ENCODE measurements at places on chromosomes 5 and 9. TPM values are rescaled to one million over a fixed set of nuclear protein-coding genes. Genes with fewer than 3 reads are reported as not detected.
A peak's percentile ranks its signal among the peaks of the same experiment; 100 is the strongest.

GRCh38 chr5:137095597-137095996, 403.5 kb downstream of the SPOCK1 start:
- no peak for DNase-seq

The SV2C gene
- 0.14 TPM for total RNA-seq

The OTULINL gene
- 7.3 TPM for total RNA-seq

DNA sequence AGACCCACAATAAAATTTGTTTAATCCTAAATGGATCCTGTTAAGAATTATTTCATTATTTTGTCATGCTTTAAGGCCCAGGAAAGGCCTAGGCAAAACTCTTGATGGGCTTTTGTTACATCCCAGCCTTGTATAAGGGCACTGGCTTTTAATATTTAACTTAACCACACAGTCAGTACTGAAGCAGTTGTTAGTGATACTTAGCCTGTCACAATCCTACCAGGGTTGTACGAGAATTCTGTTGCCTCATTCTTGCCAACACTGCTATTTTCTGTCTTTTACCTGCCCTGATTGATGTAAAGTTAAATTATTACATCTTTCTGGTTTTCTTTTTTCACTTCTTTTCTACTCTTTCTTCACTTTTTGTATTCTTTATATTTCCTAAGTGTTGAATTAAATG, 10.9 kb downstream of the ZNF169 start:
- DNase-seq: no peak

- DNase-seq: no peak
Measured at GRCh38 chr9:87195306-87195705, 248.0 kb upstream of the GAS1 start.

The ZNF454 gene
- 8.2 TPM for total RNA-seq

- no peak for DNase-seq
Measured at GRCh38 chr9:109186857-109187520, 19.9 kb upstream of the FRRS1L start.

The TEX10 gene
- total RNA-seq: 18.0 TPM

GRCh38 chr5:152532714-152533113, 127.6 kb upstream of the NMUR2 start:
- DNase-seq: no peak

The MED22 gene
- 51.2 TPM for total RNA-seq

DNA sequence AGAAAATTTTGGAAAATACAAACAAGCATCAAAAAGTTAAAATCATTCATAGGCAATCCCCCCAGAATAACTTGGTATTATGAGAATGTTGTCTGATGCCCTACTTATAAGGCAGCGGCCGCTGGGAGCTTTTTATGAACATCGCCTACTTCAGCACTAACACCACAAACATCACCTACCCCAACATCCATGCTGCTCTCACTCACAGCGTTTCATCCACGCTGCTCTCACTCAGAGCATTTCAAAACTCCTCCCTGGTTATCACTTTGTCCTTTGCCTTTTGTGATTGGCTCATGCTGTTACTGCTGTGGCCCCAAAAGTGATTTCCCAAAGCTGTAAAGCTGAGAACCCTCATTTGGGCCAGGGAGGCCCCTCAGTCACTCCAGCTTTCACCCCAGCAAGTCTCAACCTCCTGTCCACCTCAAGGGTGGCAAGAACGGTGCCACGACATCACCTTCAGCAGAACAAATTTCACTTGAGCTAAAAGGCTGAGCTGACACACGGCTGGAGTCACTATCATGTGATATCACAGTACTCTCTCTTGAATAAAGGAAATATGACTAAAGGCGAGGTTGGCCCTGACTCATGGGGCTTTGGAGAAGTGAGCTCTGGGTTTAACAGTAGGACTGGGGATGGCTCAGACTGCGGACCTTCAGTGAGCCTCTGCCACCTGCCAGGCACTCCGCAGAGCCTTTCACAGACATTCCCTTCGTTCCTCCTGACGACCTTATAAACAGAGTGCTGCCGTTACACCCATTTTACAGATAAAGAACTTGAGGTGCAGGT, 25.2 kb downstream of the SHC3 start:
- DNase-seq: peak; percentile 27

The CTSV gene
- 0.27 TPM for total RNA-seq

The ARHGEF37 gene
- 5.6 TPM for total RNA-seq

DNA sequence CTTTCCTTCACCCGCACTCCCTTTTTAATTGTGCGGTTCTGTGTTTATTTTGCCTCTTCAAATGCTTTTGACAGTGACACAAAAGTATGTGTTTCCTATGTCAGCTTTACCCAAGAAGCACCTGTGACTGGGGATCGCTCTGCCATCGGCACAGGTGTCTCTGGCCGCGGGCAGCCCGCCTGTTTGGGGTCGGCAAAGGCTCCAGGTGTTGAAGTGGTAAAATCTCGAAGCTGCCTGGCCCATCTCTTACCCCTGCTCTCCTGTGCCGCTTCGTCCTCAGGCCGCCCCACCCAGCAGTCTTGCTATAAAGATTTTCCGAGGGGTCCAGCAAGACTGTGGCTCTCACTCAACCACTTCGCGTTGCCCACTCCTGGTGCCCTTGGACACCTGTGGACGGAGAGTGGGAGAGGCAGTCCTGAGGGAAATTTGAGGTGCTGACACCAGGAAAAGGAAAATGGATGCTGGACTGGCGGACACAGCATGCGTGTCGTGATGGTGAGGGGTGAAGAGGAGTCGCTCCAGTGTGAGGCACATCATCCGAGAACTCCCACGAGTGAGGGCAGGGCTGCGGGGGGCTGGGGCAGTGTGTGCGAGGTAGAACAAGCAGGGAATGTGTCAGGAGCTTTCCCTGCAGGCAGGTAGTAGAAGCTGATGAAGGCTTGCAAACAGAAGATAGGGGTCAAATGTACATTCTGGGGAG, 29.1 kb upstream of the CEP72 start:
- DNase-seq: no peak

- DNase-seq: no peak
Measured at GRCh38 chr9:85079349-85079748, 409.8 kb downstream of the NTRK2 start.

DNA sequence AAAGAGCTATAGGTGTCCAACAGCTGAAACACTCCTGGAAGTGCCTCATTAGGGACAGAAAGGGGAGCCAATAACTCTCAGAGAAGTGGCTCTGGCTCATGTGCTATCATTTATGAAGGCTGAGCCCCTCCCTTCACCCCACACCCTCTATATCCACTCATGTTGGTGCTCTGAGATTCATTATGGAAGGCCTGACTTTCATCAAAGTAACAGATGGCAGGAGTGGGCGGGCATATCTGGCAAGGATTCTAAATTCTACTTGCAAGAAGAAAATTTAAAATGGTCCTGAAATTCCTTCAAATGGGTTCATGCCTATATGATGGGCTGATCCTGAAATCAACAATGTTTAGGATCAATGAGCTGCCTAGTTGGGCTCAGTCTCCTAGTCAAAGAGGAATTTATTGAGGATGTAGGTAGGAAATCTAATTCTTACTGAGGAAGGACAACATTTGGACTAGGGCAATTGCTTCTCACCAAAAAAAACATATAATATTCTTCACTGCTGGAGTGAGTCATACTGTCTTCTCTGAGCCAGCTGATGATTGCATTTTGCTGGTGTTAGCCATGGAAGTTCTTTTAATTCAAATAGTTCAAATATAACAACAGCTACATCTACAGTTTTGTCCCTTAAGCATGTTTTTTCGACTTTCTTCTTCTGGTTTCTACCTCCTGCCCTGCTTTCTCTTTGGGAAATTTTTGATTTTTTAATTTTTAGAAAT, 23.5 kb downstream of the NMRK1 start:
- DNase-seq: no peak

The RAI14 gene
- total RNA-seq: 70.7 TPM

GRCh38 chr5:137631453-137631852, 104.4 kb downstream of the KLHL3 start:
- no peak for DNase-seq

DNA sequence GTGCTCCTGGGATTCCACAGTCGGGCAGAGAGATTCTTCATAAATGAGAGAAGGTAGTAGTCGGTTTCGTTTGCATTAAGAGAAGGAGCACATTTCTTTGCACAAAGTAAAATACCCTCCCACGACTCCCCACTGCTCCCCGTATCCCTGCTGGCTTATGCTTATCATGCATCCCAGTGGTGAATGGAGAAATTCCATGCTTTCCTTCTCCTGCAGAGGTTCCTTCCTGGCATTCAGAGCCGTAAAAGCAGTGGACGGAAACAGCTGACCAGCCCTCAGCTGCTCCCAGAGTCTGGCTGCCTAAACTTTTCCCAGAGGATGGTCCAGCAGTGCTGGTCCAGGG, 93.1 kb downstream of the C9orf152 start:
- no peak for DNase-seq

The ALDOB gene
- total RNA-seq: not detected

The NADK2 gene
- 16.2 TPM for total RNA-seq

DNA sequence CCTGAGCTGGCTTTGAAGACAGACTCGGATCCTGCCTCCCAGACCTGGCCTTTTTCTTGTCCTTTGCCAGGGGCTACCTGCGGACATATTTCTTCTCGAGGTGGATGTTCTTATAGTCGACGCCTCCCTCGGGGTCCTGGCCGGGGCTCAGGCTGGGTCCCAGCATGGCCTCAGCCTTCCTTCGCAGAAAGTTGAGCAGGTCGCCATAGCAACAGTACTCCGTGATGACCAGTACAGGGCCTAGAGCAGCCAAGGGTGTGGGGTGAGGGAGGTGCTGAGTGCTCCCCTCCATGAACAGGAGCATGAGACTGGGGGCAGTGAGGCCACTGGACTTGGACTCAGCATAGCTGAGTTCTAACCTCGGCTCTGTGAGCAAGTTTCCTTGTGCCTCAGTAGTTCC, 26.7 kb downstream of the CSF1R start:
- no peak for DNase-seq

The EGFL7 gene
- total RNA-seq: 56.5 TPM

DNA sequence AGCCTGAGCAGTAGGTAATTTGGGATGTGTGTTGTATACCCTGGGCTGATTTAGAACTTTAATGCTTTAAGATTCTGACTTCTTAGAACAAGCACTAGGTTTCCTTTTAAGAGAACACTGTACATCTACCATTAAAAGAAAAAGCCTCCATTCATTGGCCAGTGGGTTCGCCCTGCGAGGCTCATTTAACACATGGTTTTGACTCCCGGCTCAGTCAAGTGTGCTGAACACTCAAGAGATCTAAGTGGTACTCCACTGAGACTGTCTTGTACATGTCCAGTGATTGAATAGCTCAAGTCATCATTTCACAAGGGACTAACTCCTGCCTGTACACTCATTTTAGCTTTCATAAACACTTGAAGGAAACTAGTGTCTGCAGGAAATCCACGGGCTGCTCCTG, 3.9 kb downstream of the FUBP3 start:
- DNase-seq: no peak

DNA sequence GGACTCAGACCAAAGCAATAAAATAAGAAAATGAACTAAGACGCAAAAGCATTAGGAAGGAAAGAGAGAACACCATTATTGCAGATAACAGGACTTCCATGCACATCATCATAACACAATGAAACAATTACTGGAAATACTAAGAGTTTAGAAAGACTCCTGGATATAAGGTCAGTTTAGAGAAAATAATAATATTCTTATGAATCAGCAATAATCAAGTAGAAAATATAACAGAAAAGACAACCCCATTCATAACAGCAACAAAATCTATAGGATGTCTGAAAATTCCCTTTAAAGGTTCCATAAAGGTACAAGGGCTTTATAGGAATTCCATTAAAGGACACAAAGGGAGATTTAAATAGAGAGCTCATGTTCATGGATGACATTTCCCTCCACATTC, 73.0 kb downstream of the SPTLC1 start:
- no peak for DNase-seq

DNA sequence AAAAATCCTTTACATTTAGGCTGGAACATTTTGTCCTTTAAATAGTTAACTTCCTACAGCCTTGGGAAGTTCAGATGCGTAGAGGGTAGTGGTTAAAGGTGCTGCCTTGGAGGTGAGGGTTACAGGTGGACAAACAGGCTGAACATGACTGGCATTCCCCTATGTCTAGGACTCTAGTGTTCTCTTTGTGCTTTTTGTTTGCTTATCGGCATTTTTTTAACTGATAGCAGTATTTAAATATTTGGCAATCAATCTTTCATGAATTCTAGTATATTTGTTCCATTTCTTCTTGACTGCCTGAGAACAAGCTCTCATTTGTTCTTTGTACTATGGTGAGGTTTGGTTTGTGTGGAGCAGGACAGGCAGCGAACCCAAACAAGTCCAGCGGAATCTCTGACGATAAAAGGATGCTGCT, 307.6 kb downstream of the CTNND2 start:
- DNase-seq: no peak

GRCh38 chr5:160133918-160134304, 14.7 kb upstream of the PWWP2A start:
- DNase-seq: no peak

The AMACR gene
- total RNA-seq: 7.3 TPM

DNA sequence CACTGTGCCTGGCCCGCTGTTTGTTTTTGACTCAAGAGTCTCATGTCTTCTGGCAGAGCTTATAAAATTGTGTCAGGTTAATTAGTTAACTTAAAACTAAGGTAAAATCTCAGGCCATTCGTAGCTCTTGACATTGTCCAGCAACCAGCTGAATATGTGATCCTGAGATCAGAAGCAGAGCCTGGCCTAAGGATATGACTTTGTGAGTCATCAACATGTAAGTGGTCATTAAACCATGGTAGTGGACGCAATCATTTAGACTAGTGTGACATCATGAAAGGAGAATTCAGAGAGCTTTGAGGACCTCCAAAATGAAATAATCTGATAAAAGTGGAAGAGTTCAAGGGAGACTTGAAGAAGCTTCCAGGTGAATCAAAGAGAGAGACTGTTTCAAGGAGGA, 23.3 kb downstream of the SPZ1 start:
- no peak for DNase-seq

DNA sequence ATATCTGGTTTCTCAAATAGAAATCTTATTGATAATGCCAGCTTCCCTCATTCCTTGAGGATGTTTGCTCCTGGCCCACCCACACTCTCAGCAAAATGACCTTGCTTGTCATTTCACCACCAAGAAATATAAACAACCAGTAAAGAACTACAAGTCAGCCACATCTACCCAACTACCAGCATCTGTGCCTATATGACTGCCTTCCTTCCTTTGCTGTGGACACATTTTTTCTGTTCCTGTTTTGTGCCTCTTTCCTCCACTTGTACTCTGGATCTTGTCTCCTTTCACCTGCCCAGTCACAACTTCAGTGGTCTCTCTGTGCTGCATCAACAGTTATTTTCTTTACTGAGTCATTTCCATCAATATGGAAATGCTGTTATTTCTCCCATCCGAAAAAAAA, 20.3 kb downstream of the KIF2A start:
- DNase-seq: no peak

The TMEM174 gene
- not detected for total RNA-seq

- DNase-seq: no peak
Measured at GRCh38 chr5:144092508-144092907, 78.0 kb downstream of the YIPF5 start.

GRCh38 chr9:121463026-121463807, 36.4 kb downstream of the GGTA1 start:
- DNase-seq: no peak

- no peak for DNase-seq
Measured at GRCh38 chr9:112121633-112122032, 53.5 kb downstream of the SUSD1 start.

- DNase-seq: no peak
Measured at GRCh38 chr9:136804509-136805206, 3.1 kb upstream of the RABL6 start.
